ENCODE measurements at places on chromosomes 6 and 20.

DNA sequence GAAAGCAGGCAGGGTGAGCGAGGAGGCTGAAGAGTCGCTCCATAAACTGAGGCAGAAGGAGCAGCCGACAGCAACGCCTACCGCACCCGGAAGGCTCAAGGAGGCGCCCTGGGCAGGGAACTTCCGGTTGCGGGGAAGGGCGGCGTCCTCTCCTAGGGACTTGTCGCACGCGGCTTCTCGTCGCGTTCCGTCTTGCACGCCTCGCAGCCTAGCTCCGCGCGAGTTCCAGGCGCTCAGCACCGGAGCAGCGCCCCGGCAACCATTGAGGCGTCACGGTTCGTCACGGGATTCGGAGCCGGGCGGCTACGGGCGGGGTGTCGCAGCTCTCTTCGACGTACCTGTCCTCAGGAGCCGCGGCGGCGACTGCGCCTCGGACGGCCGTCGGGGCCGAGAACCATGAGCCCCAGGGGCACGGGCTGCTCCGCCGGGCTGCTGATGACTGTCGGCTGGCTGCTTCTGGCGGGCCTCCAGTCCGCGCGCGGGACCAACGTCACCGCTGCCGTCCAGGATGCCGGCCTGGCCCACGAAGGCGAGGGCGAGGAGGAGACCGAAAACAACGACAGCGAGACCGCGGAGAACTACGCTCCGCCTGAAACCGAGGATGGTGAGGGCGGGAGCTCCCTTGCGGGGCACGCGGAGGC lies at the start of gene SPACA1:
SPACA1 (plus strand) TSS at position 332 of the 641 bp plus-strand sequence; CDS start at position 397, 65 bp downstream.
- no peak for DNase-seq

GRCh38 chr20:54062812-54063280 lies 7.5 kb downstream of the BCAS1 start:
- DNase-seq, result no peak

DNA sequence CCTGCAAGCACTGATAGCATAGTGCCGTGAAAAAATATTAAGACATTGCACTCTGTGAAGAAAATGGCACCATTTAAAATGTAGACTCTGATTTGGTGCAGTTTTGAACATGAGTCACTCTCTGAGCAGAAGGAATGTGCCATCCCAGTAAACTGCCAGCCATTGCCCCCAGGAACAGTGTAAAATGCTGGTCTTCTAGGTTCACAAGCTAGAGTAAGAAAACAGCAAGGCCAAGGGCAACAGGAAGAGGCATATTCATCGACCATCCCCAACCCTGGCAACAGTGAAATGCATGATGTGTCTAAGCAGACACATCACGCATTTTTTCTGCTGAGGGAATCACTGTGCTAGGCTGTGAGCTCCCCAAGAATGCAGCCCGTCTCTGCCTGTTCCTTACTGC lies 163.2 kb upstream of the RIN2 start:
- no peak for DNase-seq

- DNase-seq, result no peak
Measured at GRCh38 chr6:168711049-168711640, 270.2 kb downstream of the SMOC2 start.

- DNase-seq, result no peak
Measured at GRCh38 chr6:166784691-166785090, 157.6 kb upstream of the RPS6KA2 start.

DNA sequence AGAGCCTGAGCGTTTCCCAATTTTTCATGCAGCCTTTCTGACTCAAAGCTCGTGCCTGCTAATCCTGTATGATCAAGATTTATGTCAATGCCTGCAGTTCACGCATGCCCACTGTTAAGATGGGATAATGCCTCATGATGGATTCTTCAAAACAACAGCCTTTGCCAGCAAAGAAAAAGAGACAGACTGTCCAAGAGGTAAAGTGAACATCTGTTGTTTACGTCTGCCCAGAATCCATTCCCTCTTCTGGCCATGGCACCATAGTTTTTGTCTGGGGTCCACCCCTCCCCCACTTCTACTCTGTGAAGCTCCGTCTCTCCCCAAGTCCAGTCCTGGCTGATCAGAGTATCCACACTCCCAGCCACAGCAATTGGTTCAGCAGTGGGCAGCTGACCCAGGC lies 91.9 kb upstream of the EYA2 start:
- DNase-seq, result no peak

- DNase-seq, result no peak
Measured at GRCh38 chr6:75350808-75351207, 66.2 kb upstream of the TMEM30A start.

DNA sequence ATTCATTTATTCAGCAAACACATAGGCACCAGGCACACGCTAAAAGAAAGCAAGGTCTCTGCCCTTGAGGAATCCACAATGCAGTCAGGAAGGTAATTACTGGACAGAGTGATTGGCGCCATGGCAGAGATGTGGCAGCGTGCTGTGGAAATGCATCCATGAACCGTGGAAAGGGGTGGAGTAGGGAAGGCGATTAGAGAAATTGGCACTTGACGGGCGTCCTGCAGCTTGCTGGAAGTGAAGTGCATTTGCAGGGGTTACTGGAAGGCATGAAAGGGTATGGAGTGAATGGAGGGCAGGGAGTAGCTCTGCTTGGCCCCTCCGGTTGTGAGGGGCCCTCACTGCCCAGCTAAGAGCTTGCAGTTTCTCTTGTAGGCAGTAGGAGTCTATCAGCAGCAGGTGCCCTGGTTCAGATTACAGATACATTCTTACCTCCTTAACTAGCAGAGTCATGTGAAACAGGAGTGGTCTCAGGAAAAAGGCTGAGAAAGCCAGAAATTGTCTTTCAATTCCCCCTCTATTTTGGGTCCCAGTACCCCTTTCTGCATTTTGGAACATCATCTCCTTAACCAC lies 122.5 kb upstream of the TIAM2 start:
- DNase-seq, result no peak

DNA sequence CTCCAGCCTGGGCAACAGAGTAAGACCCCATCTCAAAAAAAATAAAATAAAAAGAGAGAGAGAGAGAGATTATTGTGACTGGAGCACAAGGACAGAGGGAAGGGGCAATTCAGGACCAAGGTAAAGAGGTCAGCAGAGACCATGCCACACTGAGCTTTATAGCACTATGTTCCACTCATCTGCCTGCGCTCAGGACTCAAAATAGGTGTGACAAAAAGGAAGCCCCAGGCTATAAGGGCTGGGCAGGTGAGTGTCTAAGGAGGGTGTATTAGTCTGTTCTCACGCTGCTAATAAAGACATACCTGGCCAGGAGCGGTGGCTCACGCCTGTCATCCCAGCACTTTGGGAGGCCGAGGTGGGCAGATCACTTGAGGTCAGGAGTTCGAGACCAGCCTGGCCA lies 23.1 kb upstream of the SRSF6 start:
- no peak for DNase-seq

GRCh38 chr6:25918083-25918683 lies 12.3 kb downstream of the SLC17A2 start:
- DNase-seq, result no peak

DNA sequence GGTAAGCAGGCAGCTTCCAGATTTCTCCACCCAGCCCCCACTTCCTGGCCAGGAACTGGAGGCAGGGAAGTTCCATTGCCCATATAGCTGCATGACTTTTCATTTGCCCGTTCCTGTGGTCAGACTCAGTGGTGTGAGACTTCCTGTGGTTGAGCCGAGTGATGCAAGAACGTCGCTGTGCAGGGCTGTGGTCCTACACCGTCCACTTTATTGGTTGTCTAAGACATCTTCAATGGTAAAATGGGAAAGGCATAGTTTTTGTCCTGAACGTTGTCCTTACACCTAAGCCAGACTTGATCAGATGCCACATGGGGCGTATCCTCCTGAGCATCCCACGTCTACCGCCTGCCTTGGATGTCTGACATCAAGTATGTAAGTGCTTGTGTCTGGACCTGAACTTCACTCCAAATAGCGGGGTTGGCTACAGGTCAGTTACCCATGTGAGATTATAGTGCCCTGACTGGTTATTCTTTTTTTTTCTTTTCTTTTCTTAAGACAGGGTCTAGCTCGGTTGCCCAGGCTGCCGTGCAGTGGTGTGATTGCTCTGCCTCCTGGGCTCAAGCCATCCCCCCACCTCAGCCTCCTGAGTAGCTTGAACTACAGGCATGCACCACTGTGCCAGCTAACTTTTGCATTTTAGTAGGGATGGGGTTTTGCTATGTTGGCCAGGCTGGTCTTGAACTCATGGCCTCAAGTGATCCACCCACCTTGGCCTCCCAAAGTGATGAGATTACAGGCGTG lies 25.9 kb upstream of the GTSF1L start:
- DNase-seq, result no peak

DNA sequence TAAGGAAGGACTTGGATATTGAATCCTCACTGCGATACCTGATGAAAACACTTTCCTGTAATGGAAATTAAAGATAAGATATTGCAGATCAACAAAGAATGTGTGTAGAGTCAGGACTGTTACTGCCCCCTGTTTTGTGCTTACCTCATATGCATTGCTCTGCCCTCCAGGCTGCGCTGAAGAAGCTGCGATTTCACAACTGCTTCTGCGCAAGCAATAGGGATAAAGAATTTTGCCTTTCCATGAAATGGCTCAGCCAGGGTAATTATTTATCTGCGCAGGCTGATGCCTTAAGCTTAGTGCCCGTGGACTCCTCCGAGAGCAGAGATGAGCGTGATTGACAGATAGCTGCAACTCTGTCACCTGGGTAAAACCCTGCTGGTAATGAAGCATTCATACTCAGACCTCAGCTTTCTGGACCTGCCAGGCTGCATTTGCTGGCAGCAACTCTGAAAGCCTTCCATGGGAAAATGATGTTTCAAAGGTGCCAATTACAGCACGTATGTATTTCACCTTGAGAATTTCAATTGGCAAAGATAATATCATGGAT lies 370.6 kb downstream of the SAMD5 start:
- no peak for DNase-seq

DNA sequence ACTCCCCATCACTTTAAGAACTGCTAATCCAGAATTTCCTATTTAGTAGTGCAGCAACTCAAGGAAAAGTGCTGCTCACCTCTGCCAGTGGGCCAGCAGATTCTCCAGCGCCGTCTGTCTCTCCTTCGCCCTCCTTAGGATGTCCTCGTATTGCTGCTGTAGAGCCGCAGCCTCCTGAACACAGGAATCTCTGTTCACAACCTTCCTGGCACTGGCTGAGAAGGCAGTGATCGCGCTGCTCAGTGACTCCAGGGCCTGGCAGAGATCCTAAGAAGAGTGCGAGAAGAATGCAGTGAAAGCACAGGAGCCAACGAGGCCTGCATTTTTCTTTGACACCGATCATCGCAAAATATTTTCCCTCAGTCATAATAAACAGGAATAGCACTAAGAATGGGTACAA lies 209.0 kb downstream of the SYNE1 start:
- no peak for DNase-seq

GRCh38 chr6:14816116-14816859 lies 429.6 kb upstream of the JARID2 start:
- DNase-seq, result no peak

DNA sequence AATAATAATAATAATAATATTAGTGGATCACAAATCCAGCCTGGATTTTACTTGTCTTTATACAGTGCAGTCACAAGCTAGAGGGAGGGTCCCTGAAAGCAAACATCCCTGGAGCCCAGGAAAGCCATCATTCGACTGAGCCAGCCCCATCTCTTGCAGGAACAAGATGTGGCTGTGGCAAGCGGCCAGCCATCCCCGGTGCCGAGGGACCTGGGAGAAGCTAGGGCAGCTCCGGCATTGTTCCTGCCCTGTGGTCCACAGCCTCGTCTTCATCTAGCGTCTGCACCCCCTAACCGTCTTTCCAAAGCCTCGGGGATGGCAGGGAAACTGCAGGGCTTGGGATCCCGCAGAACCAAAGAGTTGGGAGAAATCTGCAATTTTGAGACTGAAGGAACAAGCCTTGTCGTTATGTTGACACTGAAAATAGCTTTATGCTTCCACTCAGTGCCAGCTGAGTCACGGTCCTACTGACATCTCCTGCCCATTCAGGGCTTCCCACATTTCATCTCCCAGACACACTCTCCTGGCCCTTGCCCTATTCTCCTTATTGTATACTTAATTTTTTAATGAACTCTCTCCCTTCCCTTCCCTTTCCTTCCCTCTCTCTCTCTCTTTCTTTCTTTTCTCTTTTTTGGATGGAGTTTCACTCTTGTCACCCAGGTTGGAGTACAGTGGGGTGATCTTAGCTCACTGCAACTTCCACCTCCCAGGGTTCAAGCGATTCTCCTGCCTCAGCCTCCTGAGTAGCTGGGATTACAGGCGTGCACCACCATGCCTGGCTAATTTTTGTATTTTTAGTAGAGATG lies 62.5 kb upstream of the ZNFX1 start:
- DNase-seq, result no peak

GRCh38 chr6:110355727-110356126 lies 2.4 kb downstream of the METTL24 start:
- DNase-seq, result no peak

GRCh38 chr6:83510791-83511190 lies 1.5 kb upstream of the PRSS35 start:
- no peak for DNase-seq

- no peak for DNase-seq
Measured at GRCh38 chr6:140661691-140662090, 1287.2 kb upstream of the CITED2 start.

Measured in caudate nucleus (tissue), 63 donors.